Activated CD4-positive, CD25-positive, alpha-beta regulatory T cell (primary cell): ENCODE measurements at places on chromosomes 12 and 14.

- DNase-seq: no peak
Observed at GRCh38 chr12:106766393-106766826, 8.1 kb upstream of the RIC8B start.

- no peak for DNase-seq
Observed at GRCh38 chr12:123139926-123140675, 10.8 kb downstream of the PITPNM2 start.

DNA sequence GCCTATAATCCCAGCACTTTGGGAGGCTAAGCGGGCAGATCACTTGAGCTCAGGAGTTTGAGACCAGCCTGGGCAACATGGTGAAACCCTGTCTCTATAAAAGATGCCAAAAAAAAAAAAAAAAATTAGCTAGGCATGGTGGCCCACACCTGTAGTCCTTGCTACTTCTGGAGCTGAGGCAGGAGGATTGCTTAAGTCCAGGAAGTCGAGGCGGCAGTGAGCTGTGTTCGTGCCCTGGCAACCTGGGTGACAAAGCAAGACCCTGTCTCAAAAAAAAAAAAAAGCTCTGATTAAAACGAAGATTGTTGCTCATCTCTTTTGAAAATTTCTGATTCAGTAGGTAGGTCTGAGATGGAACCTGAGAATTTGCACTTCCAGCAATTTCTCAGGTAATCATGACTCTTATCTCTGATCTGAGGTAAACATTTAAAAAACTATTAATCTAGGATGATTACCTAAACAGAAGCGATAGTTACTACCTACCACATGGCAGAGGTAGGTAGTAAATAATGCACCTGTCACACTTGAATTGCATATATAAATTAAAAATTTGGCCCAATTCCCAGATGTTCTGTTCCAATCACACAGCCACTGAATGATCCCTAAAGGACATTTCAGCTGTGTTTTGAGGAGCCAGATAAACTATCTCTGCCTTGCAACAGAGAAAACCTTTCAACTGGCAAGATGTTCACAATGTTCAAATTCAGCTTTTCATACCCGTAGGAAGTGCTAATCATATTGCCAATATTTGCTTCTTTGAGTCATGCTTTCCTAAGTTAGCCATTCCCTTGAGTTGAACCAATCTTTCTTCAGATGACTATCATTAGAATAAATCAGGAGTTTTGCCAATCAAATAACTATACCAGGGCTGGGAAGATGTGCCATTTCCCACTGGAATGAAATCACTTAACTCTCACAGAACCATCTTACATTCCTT, 4.2 kb upstream of the TEP1 start:
- no peak for DNase-seq

GRCh38 chr12:24681570-24681969, 267.3 kb downstream of the BCAT1 start:
- no peak for DNase-seq

- no peak for DNase-seq
Observed at GRCh38 chr14:55238019-55238680, 33.1 kb upstream of the FBXO34 start.

- DNase-seq: no peak
Observed at GRCh38 chr12:38282886-38283285, 33.7 kb upstream of the ALG10B start.

DNA sequence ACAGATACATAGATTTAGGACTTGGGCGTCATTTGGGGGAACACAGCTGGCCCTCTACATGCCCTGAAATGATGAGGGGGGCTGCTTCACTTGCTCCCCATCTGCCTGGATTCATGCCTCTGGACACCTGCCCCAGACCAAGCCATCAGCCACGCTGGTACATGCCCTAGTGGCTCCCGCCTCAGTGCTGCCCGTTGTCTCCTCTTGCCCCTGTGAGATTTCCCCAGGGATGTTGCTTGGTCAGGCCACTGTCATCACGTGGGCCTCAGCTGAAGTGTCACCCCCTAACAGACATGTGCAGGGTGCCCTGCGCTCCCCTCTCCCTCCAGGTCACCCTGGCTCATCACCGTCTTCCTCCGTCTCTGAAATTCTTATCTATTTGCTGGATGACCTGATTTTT, 157.5 kb downstream of the PIWIL1 start:
- DNase-seq: no peak

- DNase-seq: no peak
Observed at GRCh38 chr12:124303579-124304313, 8.9 kb downstream of the RFLNA start.

- no peak for DNase-seq
Observed at GRCh38 chr12:92244036-92244435, 98.4 kb upstream of the BTG1 start.
